ENCODE measurements at places on chromosomes 2 and 18.
A peak's percentile ranks its signal among the peaks of the same experiment; 100 is the strongest.

- no peak for DNase-seq
These were observed 67.7 kb downstream of the NCK2 start for GRCh38 chr2:105812180-105813044.

DNA sequence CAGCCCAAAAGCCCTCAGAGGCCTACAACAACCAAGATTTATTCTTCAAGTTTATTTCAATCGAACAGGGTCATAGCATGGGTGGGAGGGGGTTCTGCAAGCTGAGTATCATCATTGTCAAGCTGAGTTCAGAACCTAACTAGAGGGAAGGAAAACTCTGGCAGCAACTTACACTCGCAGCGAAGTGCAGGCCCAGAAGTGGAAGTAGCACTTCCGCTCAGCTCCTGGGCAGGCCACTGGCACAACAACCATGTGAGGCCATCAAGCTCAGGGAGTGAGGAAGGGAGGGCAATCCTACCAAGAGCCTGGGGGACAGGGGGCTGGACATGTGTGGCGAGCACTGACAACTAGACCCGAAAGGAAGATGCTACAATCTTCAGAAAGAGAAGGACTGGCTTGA is 4.8 kb downstream of the UXS1 start:
- no peak for DNase-seq

DNA sequence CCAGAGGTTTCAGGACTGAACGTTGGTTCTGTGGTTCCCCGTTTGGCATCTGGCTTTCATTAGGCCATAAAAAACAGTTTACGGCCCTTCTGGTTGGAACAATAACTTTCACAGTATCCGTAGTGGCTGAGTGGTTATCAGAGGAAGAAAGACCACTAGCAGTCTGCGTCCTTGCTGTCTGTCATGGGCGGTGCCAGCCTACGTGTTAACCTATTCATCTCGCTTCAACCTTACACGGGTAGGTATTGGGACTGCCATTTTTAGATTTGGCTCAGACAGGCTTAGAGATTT is 42.6 kb upstream of the ROCK2 start:
- DNase-seq = no peak

- no peak for DNase-seq
These were observed 569.9 kb upstream of the LINC00305 start for GRCh38 chr18:64718808-64719207.

GRCh38 chr2:42495611-42496010 is 1.8 kb upstream of the KCNG3 start:
- DNase-seq = no peak

GRCh38 chr18:37584952-37585695 is 19.5 kb upstream of the CELF4 start:
- no peak for DNase-seq

DNA sequence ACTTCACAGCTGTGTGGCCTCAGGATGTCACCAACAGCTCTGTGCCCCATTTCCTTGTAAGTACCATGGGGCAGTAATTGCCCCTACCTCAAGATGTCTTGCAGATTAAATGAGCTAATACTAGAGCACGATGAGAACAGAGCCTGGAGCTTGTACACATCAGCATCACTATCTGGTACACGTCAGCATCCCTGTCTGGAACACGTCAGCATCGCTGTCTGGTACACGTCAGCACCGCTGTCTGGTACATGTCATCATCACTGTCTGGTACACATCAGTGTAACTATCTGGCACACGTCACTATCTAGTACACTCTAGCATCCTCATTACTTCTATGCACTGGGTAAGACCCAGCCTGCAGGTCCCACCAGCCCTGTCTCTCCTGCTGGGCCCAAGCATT is 37.2 kb downstream of the AQP12A start:
- no peak for DNase-seq

DNA sequence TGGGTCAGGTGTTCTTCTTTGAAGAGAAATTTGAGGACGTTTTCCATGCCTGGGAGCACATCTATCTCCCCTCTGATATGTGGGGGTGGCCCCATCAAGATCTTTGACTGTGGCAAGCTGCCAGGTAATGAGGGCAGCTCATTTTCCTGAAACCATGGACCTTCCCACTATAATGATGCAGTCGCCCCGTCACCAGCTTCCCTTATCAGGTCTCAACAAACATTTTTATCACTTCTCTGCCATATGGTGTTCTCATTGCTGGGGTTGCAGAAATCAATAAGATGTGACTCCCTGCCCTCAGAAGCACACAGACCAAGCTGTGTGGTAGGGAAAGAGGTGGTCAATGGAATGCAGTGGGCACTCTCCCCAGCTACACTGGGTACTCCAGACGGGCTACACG is 48.4 kb upstream of the B3GNT7 start:
- no peak for DNase-seq

DNA sequence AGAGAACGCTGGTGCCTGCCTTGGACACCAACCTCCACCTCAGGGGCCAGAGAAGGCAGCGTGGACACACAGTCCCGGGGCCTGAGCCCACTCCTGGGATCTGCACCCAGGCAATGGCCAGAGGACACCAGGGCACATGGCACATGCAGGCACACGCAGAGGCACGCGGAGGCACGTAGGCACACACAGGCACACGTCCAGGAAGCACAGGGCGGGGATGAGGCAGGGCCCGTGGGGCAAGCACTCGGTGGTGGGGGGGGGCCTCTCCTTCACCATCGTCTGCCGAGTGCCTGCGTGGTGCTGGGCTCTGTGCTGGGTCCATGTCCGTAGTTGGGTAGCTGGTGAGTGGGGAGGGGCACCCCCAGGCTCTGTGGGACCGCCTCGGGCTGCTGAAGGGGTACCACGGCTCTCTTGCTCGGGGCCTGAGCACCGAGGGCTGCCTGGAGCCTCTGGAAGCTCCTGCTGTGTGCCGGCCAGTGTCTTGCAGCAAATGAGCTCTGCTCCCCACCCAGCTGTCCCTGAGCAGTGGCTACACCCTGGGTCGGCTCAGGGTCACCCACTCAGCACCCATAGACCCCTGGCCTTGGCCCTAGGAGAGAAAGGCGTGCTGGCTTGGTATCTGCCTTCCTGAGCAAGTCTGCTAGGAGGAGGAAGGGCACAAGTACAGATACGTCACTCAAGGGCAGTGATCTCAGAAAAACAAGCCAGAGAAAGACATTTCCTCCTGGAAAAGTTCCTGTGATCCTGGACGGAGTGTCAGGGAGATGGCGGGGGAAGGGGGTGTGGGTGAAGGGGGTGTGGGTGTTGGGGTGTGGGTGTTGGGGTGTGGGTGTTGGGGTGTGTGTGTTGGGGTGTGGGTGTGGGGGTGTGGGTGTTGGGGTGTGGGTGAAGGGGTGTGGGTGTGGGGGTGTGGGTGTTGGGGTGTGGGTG is 26.4 kb downstream of the RTP5 start:
- DNase-seq = peak; percentile 61

DNA sequence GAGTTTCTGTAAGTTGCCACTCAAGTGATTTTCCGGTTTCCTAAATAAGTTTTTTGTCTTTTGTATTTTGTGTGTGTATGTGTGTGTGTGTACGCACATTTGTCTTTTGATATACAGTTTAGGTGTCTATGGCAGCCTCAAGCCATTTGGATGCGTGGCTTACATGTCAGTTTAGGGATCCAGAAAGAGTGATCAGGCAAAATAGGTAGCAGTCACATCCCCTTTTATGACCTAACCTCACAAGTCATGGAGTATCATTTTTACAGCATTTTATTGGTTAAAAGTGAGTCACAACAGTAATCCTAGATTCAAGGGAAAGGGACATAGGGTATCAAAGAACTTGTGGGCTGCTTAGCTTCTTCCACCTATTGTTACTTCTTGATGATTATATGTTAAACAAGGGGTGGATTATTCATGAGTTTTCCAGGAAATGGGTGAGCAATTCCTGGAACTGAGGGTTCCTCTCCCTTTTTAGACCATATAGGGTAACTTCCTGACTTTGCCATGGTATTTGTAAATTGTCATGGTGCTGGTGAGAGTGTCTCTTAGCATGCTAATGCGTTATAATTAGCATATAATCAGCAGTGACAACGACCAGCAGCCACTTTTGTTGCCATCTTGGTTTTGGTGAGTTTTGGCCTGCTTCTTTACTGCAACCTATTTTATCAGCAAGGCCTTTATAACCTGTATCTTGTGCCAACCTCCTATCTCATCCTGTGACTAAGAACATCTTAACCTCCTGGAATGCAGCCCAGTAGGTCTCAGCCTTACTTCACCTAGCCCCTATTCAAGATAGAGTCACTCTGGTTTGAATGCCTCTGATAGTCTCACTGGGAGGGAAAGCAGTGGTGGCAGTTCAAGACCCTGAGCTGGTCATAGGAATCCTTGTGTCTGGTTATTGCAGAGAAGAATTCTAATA is 8.6 kb upstream of the SOCS6 start:
- DNase-seq = no peak

GRCh38 chr2:152097290-152097800 is 1.5 kb downstream of the CACNB4 start:
- peak; percentile 49 for DNase-seq

GRCh38 chr2:20448246-20448976 is 1.5 kb downstream of the RHOB start:
- peak; percentile 59 for DNase-seq

GRCh38 chr2:148599109-148599991 is 45.2 kb upstream of the EPC2 start:
- no peak for DNase-seq

GRCh38 chr2:233379441-233379840 is 25.1 kb downstream of the DGKD start:
- no peak for DNase-seq

- DNase-seq = no peak
These were observed 54.0 kb downstream of the PELI1 start for GRCh38 chr2:64090264-64090663.

- DNase-seq = no peak
These were observed 36.3 kb downstream of the MOGAT1 start for GRCh38 chr2:222707689-222708273.

DNA sequence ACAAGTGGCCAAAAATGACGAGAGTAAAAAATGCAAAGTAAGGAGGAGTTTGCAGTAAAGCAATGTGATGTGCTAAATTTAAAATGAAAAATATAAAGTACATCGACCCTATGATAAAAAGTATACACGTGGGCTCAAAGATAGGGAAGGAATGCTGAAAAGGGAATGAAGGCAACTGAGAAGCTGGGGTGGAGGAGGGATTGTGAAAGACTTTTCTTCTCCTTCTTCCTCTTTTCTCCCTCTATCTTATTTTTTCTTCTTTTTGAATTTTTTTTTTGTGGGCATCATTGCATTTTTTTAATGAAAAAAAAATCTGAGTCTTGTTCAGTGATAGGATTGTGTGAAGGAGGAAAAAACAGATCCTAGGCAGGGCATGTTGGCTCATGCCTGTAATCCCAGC is 57.6 kb upstream of the STK17B start:
- no peak for DNase-seq

- no peak for DNase-seq
These were observed 317.7 kb downstream of the LPIN1 start for GRCh38 chr2:12064153-12064552.

DNA sequence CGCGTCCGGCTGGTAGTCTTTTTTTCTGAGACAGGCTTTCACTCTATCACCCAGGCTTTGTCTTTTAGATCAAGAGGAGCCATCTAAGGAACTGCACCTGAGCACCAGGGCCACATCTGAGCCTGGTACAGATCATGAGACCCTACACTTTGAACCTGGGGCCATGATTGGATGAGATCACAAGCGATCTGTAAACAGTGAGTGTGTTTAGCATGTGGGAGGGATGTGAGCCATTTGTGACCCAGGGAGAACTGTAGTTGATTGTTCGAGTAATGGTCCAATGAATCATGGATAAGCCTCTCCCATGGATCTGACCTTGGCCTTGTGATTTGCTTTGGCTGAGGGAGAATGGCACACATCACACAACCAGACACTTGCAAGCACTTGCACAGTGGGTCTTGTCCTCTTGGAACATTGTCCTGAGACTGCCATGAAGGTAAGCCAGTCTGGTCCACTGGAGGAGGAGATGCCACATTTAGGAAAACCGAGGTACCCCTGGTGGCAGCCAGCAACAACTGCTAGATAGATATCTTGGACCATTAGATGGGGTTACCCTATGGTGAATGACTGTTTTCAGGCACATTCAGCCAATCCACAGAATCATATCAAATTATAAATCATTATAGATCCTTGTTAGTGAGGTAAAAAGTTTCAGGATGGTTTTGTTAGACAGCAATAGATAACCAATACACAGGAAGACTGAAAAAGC is 19.5 kb upstream of the DTNB start:
- no peak for DNase-seq

GRCh38 chr2:71833855-71834560 is 313.7 kb downstream of the CYP26B1 start:
- peak; percentile 78 for DNase-seq

DNA sequence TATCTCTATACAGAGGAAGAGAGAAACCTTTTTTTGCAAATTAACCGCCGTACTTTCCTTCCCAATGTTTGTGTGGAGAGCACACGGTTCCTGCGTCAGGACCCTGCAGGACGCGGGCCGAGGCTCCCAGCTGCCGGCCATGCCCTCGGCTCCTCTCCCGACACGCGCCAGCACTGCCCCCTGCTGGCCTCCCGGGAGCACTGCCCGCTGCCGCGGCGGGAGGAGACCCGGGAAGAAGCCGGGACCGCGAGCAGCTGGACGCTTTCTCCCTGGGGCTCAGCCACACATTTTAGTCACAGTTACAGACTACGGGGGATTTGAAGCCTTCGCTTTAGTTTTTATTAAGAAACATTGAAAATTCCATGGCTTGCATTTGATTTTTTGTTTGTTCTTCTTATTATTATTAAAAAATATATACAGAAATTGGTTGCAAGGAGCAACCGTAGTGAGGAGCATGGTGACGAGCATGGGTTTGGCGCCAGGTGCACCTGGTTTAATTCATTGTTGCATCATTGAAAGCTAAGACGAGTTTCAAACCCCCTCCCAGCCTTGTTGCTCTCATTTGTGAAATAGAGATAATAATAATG is 401.2 kb downstream of the GALR1 start:
- peak; percentile 85 for DNase-seq

- peak; percentile 83 for DNase-seq
These were observed at the start of gene ZSWIM2 for GRCh38 chr2:186848873-186849578. Gene ZSWIM2, minus strand, starts transcription at chr2:186849170. Its CDS starts 40 bp downstream, at chr2:186849130.

DNA sequence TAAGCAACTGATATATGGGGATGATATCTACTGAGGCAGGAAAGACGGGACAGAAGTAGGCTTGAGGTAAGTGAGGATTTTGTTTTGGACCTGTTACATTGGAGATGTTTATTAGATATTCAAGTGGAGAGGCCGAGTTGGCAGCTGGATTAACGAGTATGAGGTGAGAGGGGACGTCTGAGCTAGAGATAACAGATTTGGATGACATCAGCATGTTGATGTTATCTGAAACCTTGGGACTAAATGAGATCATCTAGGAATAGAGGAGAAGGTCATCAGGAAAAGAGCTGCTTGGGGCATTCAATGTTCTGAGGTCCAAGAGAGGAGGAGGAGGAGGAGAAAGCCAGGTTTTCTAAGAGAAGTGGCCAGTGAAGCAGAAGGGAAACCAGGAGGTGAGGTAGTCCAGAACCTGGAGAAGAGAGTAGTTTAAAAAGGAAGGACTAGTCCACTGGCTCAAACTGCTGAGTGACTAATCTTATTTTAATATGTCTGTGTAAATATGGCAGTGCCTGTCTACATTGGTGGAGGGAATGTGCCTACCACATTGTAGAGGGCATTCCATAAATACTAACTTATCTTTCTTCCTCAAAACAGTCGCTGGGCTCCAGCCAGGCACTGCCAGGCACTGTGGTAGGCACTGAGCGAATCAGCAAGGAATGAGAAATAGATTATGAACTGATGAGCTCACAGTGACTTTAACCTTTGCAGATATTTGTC is 488.3 kb downstream of the DLGAP1 start:
- DNase-seq = no peak
